Endothelial cell of coronary artery (primary cell): ENCODE measurements at places on chromosomes 16 and 17. TPM values are rescaled to one million over a fixed set of nuclear protein-coding genes. Genes with fewer than 3 reads are reported as not detected.

CYB5D1 gene
- 7.6 and 8.4 TPM in 2 replicates for total RNA-seq

QRICH2 gene
- total RNA-seq, result 2.9 and 4.1 TPM in 2 replicates

TCAP gene
- total RNA-seq, result 0.18 and 0.28 TPM in 2 replicates

CDRT4 gene
- total RNA-seq, result 1.4 and 2.5 TPM in 2 replicates

FAM171A2 gene
- total RNA-seq, result 4.6 and 9.5 TPM in 2 replicates

FN3K gene
- total RNA-seq, result 2.9 and 5.4 TPM in 2 replicates

CCR7 gene
- under 0.01 and 0.09 TPM in 2 replicates for total RNA-seq

BRIP1 gene
- 5.1 and 6.4 TPM in 2 replicates for total RNA-seq

GRAP gene
- 25.3 and 26.1 TPM in 2 replicates for total RNA-seq

PRKAR1A gene
- total RNA-seq, result 204 and 216 TPM in 2 replicates

CSH2 gene
- total RNA-seq, result not detected in 2 replicates

ZFPM1 gene
- total RNA-seq, result 1.7 and 2.8 TPM in 2 replicates

SLC12A3 gene
- total RNA-seq, result not detected in 2 replicates

CPHXL2 gene
- total RNA-seq, result not detected in 2 replicates
